CD4-positive, alpha-beta T cell treated with Interleukin-10 for 1 hour (primary cell): ENCODE measurements at places on chromosomes 4 and X.

DNA sequence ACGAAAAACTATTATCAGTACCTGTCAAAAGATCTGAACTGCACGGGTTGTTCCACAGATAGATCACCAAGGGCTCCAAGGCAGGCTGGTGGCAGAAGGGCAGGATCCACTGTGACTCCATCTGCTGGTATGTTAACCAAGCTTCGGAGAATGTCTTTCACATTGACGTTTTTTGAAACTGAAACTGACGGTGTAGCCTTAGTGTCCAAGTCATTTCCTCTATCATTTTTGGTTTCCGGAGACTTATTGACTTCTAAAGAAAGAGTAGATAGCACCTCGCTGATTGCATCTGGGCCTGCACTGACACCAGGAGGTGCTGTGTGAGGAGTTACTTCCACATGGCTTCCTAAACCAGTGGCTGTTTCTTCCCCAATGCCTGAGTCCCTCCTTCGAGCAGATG, 186.9 kb downstream of the LRBA start:
- DNase-seq = peak; percentile 80

DNA sequence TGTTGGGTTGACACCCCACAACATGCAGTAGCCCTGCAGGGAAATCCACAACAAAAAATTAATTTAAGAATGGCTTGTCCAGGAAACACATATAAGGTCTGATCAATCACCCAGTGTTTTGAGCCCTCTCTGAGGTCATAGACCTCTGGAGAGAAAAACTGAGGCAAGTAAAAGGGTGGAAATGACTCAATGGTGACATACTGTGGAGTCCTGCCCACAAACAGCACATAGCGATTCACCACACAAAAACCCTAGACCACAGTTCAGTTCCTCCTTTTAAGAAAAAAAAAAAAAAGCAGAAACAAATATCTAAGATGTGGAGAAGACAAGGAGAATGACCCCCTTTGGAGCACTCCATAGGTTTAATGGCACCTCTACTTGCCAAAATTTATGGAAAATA, 2691.0 kb downstream of the PCDH7 start:
- no peak for DNase-seq

GRCh38 chr4:22874334-22874912, 181.7 kb downstream of the GBA3 start:
- DNase-seq = no peak

- no peak for DNase-seq
Observed at GRCh38 chr4:80538276-80538926, 202.9 kb downstream of the CFAP299 start.

GRCh38 chr4:19791422-19792123, 460.1 kb upstream of the SLIT2 start:
- DNase-seq = no peak

DNA sequence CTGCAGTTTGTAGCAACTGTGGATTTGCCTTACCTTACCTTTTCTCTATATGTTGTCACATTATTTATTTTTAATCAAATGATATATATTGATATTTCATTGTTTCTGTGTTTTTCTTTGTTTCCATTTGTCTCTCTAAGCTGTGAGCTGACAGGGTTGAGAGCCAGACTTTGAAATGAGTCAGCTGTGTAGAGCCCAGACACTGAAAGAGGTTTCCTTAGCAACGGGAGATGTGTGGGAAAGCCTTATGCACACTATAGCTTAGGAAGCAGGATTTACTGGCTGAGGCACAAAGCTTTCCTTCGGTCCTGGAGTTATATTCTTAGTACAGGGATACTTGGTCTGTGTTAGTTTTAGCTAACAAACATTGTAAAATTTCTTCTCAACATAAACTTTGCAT, 192.2 kb downstream of the FGF13 start:
- DNase-seq = no peak

DNA sequence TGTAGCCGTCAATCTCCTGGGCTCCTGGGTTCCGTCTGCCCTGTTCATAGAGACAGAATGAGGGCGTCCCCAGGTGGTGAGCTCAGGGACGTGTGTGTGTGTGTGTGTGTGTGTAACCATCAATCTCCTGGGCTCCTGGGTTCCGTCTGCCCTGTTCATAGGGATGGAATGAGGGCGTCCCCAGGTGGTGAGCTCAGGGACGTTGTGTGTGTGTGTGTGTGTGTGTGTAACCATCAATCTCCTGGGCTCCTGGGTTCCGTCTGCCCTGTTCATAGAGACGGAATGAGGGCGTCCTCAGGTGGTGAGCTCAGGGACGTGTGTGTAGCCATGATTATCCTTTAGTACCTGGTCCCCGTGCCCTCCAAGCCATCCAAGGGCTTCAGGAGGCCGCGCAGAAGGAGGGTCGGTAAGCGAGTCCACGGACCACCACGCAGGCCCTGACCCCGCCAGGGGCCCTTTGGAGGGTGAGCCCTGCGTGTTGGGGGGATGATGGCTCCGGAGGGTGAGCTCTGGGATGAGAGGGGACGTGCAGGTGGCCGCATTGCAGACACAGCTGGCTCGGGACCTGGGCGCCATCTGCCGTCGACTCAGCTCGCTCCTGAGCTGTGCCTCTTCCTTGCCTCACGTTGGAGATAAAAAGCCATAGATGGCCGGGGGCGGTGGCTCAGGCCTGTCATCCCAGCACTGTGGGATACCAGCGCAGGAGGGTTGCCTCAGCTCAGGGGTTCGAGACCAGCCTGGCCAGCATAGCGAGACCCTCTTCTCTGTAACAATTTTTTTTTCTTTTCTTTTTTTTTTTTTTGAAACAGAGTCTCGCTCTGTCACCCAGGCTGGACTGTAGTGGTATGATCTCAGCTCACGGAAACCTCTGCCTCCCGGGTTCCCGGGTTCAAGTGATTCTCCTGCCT, 5.4 kb upstream of the GTPBP6 start:
- DNase-seq = peak; percentile 56

DNA sequence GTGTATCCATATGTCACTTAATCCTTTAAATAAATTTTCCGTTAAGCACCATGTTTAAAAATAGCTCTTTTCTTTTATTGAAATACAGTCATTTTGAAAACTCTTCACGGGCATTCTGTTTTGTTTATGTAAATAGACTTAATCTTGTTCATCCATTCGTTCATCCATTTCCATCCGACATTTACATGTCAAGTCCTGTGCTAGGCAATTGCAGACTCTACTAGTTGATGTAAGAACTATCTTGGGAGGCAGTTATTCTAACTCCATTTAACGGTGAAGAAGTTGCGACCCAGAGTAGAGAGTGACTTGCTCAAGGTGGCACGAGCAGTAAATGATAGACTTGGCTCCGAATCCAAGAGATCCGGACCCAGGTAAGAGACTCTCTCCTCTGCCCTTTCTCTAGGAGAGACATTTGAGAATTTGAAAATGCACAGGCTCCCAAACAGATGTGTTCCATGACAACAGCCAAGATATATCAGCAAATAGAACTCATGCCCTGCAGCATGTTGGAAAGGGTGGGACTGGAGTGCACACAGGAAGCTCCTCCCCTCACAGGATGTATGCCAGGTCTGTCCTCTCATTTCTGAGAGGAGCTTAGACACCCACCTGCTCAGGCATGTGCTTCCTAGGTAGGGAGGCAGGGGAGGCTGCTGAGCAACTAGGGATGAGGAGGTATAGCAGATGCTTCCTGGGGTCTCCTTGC, 64.5 kb downstream of the DRD5 start:
- no peak for DNase-seq

DNA sequence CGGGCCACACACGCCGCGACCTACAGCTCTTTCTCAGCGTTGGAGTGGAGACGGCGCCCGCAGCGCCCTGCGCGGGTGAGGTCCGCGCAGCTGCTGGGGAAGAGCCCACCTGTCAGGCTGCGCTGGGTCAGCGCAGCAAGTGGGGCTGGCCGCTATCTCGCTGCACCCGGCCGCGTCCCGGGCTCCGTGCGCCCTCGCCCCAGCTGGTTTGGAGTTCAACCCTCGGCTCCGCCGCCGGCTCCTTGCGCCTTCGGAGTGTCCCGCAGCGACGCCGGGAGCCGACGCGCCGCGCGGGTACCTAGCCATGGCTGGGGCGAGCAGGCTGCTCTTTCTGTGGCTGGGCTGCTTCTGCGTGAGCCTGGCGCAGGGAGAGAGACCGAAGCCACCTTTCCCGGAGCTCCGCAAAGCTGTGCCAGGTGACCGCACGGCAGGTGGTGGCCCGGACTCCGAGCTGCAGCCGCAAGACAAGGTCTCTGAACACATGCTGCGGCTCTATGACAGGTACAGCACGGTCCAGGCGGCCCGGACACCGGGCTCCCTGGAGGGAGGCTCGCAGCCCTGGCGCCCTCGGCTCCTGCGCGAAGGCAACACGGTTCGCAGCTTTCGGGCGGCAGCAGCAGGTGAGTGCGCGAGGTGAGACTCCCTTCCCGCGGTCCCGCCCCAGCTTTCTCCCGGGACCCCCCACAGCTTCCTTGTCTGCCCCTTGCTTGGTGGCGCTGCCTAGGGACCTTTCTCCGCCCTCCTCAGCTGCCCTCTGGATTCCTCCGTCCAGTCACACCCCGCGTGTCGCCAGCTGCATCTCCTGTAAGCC, 678 bp downstream of the BMP3 start:
- DNase-seq = no peak

- no peak for DNase-seq
Observed at GRCh38 chrX:150515801-150516200, 52.6 kb upstream of the MTM1 start.

DNA sequence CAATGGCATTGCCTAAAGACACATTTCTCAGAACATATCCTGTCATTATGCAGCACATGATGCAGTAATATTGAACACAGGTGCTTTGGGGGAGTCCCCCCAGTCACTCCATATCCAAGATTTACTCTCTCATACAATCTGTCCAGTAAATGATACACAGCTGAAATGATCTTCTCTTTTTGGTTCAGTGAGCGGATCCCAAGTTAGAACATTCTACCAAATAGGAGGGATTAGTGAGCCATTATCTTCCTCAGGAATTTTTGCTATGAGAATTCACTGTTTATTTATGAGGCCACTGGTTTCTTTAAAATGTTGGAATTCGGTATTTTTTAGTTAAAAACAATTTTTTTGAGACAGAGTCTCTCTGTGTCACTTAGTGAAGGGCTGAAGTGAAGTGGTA, 96.5 kb downstream of the TRAPPC11 start:
- DNase-seq = no peak

GRCh38 chr4:165006886-165007285, 24.9 kb upstream of the TRIM60 start:
- DNase-seq = no peak

GRCh38 chr4:173013232-173013930, 155.2 kb upstream of the GALNT7 start:
- DNase-seq = peak; percentile 64

- no peak for DNase-seq
Observed at GRCh38 chr4:181181331-181181730, 1061.9 kb upstream of the TENM3 start.

GRCh38 chr4:180057891-180058671, 2185.1 kb upstream of the TENM3 start:
- no peak for DNase-seq

GRCh38 chr4:107592519-107592918, 127.5 kb downstream of the PAPSS1 start:
- no peak for DNase-seq

DNA sequence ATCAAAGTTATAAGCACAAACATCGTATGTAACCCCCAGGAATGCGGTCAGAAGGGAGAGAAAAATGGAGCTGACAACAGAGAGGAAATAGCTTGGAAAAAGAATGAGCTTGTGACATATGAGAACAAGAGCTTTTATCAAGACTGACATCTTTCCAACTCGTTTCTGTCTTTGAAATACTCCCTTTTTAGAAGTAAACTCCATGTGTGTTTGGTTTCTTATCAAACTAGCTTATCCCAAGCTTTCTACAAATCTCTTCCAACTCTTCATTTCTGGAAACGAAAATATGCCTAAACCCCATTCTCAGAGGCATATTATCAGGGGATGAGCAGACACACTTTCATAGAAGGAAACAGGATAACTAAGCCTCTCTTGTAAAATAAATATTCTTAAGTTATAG, 235.4 kb downstream of the NAF1 start:
- no peak for DNase-seq

DNA sequence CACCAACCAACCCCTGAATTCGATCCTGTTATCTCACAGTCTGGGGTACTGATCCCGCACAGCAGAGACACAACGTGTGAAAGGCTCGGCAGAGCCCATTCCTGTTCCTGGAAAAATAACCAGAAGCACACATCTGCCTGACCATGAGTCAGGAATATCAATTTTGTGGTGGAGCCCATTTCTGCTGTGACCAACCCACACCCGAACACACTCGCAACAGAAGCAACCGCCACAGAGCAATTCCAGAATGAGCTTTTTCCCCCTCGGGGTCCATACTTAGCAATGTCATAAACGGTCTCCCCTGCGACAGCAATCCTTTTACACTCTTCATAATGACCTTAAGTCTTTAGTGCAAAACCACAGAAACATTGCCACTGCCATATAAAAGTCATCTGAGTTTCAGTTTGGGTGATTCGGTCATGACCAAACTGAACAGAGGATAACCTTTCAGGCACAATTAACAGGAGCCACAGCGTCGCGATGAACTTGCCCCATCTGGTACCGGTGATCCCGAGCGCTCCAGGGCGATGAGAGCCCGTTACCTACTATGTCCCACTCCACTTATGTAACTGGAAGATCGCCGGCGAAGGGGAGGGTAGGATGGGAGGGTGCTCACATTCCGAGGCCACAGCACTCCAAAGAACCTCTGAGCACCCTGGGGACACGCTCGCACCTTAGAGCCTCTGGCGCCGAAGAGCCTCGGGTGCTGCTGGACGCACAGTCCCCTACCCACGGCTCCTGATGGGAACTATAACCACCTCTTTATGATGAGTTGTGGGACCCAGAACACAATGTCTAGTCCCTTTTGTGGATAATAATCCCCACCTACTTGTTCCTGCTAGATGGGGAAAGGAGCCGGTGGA, 1.1 kb downstream of the MECP2 start:
- peak; percentile 35 for DNase-seq

DNA sequence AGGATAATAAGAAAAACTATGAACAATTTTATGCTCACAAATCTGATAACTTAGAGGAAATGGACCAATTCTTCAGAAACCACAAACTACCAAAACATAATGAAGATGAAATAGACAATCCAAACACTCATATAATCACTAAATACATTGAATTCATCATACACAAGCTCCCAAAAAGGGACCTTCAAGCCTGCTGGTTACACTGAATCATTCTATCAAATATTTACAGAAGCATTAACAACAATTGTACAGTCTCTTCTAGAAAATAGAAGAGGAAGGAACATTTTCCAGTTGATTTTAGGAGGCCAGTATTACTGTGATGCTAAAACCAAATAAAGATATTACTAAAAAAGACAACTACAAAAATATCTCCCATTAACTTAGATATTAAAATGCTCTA, 88.3 kb downstream of the IL15 start:
- DNase-seq = no peak

- DNase-seq = no peak
Observed at GRCh38 chrX:54446084-54446483, 5.9 kb downstream of the TSR2 start.
